ENCODE measurements at places on chromosomes 12 and 14.
A peak's percentile ranks its signal among the peaks of the same experiment; 100 is the strongest.

- no peak for DNase-seq
Measured at GRCh38 chr12:15318841-15319240, 3.5 kb upstream of the PTPRO start.

DNA sequence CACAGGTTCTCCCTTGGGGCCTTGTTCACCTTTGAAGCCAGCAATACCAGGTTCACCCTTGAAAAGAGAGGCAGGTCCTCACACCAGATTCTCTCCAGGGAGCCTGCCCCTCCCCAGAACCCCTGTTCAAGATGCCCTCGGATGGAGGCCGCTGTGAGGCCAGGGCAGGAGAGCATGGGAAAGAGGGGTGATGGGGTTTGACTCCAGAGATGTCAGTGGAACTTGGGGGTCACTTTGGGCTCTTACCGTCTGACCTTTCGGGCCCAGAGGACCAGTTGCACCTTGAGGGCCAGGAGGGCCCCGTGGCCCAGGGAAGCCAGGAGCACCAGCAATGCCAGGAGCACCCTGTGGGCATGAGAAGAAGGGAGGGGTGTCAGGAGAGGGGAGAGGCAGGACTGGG lies 17.4 kb downstream of the COL2A1 start:
- no peak for DNase-seq

- no peak for DNase-seq
Measured at GRCh38 chr14:38762845-38763244, 340.2 kb downstream of the SEC23A start.

GRCh38 chr12:34395056-34396005 lies 373.0 kb downstream of the ALG10 start:
- DNase-seq: no peak

GRCh38 chr12:20404576-20405346 lies 36.4 kb downstream of the PDE3A start:
- DNase-seq: peak; percentile 7

DNA sequence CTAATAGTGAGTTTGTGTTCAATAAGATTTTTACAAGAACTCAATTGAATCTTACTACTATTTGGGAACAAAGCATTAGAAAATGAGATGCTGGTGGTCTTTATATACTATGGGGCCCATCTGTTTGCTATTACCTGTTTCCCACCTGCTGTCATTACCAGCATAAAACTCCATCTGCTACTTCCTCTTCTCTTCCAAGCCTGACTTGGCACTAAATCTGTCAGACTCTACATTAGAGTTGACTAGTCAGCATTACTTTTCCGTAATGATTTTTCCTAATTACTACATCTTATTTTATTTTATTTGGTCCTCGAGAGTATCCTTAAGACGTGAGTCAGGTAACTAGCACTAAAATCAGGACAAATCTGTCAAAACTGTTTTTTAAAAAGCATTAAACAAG lies 68.1 kb upstream of the KRR1 start:
- DNase-seq: no peak

GRCh38 chr12:132986001-132986884 lies at the start of gene ZNF26:
TSS of gene ZNF26 (plus strand) at chr12:132986367. CDS start at chr12:132986841, 474 bp downstream.
- peak; percentile 94 for DNase-seq

GRCh38 chr12:13981296-13981962 lies at the start of gene GRIN2B:
TSS of gene GRIN2B (minus strand) at chr12:13981602. CDS start at chr12:13866208, 115,394 bp downstream.
- peak; percentile 30 for DNase-seq

- no peak for DNase-seq
Measured at GRCh38 chr12:63935361-63935760, 90.9 kb downstream of the SRGAP1 start.

- no peak for DNase-seq
Measured at GRCh38 chr12:54879579-54879978, 25.3 kb downstream of the MUCL1 start.

DNA sequence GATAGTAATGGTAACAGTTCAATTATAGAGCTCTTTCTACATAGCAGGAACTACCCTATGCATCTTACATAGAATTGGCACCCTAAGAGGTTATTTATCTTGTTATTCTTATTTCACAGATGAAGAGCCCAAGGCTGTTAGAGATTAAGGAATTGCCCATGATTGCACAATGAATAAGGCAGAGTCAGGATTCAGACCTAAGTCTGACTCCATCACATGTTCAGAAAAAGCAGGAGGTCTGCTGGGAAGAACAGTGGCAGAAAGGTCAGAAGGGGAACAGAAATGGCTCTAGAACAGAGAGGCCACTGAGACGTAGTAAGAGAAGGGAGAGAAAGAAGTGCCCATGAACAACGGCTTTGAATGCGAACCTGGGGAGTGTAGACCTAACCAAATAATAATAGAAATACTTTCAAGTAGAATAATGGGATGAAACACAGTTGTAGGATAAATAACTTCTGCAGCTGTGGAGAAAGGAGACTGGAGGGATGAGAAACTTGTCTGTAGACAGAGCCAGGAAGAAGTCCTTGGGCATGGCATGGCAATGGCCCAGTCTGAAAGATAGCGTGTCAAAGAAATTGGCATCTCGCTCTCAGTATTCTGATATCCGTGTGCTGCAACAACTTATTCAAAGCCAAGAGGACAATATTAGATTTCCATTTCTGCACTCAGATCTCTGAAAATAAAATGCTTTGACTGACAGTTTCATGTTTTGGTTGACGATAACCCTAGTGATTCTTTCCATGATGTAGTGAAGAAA lies 17.6 kb downstream of the MYBPC1 start:
- no peak for DNase-seq

GRCh38 chr12:25495331-25496097 lies 57.6 kb downstream of the LMNTD1 start:
- no peak for DNase-seq

- DNase-seq: no peak
Measured at GRCh38 chr12:91608542-91608941, 425.9 kb upstream of the DCN start.

- no peak for DNase-seq
Measured at GRCh38 chr12:58395470-58395869, 454.1 kb downstream of the ATP23 start.

- DNase-seq: no peak
Measured at GRCh38 chr12:122094735-122095631, 16.4 kb downstream of the MLXIP start.

DNA sequence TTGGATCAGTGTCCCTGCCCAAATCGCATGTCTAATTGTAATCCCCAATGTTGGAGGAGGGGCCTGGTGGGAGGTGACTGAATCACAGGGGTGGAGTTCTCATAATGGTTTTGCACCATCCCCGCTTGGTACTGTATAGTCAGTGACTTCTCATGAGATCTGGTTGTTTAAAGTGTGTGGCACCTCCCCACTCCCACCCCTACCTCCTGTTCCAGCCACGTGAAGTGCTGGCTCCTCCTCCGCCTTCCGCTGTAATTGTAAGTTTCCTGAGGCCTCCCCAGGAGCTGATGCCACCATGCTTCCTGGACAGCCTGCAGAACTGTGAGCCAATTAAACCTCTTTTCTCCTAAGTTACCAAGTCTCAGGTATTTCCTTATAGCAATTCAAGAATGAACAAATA lies 67.2 kb downstream of the FERMT2 start:
- DNase-seq: no peak

GRCh38 chr14:69701857-69702256 lies 65.1 kb upstream of the SRSF5 start:
- no peak for DNase-seq

DNA sequence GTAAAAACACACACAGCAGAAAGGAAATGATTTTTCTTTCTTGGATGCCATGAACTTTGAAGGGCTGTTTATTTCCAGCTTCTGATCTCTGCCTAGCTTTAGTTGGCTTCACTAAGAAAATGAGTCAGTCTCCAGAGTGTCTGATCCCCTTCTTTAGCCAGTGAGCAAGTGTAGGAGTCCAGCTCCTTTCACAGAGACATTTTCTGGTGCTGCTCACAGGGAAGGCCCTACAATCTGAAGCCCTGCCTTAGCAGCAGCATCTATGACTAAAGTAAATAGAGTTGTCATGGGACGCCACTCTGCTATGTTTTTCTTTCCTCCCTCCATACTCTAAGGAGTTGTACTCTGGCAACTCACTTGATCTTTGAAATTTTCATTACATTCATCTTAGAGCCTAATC lies 103.5 kb downstream of the RPAP3 start:
- no peak for DNase-seq

- DNase-seq: no peak
Measured at GRCh38 chr14:103748534-103748857, 32.9 kb downstream of the ZFYVE21 start.

DNA sequence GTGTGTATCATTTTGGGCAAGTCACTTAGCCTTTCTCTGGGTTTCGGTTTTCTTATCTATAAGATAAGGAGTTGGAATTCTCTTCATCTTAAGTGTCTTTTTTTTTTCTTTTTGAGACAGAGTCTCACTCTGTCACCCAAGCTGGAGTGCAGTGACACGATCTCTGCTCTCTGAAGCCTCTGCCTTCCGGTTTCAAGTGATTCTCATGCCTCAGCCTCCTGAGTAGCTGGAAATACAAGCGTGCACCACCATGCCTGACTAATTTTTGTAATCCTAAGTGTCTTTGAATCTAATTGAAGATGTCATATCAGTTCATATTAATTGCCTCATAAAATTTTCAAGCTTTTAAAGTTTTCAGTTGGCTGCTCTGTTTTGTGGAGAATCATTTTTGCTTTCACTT lies 4.0 kb downstream of the SRGAP1 start:
- DNase-seq: no peak

- no peak for DNase-seq
Measured at GRCh38 chr12:117141097-117141898, 42.1 kb upstream of the TESC start.

Data from B cell (primary cell).